T1000 (cell line): ENCODE measurements at places on chromosomes 6 and 20.

GRCh38 chr6:42520786-42521607, 42.8 kb upstream of the UBR2 start:
- DNase-seq = peak; percentile 40

- no peak for DNase-seq
These were observed 98.3 kb downstream of the RAMACL start for GRCh38 chr6:166488076-166488685.

GRCh38 chr20:45576995-45577394, 2.1 kb downstream of the WFDC8 start:
- no peak for DNase-seq

GRCh38 chr6:117555262-117555849, 47.0 kb downstream of the GOPC start:
- no peak for DNase-seq

DNA sequence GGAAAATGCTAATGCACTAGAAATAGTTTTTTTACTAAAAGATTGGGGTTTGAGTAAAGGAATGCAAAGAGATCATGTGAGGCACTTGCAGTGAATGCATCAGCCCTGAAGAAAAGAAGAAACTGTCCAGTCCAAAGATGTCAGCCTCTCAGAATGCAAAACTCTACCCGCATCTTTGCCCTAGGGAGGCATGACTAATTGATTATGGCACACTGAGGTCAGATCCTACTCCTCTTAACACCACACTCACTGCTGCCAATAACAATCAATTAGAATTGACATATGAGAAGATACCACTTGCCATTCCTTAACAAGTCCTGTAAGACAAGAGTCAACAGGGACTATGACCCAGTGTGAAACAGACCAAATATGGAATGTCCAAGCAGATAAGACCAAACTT, 262.3 kb upstream of the PLN start:
- no peak for DNase-seq

GRCh38 chr6:40196135-40196518, 261.9 kb upstream of the MOCS1 start:
- DNase-seq = no peak

DNA sequence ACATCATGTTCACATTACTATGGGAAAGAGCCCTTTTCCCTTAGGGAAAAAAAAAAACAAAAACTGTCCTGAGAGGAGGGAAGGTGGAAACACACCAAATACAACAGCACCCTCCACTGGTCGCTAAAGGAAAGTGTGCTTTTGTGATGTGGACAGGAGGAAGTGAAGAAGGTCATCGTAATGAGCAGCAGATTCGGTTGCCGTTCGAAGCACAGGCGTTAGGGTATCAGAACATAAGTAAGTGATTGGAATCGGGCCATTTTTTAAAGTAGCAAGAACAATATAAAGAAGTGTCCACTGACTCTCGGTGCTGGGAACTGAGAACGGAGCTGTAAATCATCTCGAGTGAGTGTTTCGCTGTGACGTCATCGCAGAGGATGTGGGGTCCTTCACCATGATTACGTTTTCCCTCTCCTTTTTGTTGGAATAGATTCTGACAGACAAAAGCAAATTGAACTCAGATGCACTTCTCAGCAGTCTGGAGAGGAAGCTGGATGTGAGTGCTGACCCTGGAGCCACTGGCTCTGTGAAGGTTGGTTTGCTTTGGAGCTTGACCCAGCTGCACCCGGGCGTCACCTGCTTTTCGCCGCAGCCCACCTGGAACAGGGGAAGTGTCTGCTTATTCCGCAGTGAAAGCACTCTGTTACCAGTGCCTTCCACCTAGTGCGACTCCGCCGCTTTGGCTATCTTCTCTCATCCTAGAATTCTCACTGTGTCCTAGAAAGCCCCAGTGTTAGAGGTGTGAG, 203.6 kb upstream of the GMDS start:
- no peak for DNase-seq

DNA sequence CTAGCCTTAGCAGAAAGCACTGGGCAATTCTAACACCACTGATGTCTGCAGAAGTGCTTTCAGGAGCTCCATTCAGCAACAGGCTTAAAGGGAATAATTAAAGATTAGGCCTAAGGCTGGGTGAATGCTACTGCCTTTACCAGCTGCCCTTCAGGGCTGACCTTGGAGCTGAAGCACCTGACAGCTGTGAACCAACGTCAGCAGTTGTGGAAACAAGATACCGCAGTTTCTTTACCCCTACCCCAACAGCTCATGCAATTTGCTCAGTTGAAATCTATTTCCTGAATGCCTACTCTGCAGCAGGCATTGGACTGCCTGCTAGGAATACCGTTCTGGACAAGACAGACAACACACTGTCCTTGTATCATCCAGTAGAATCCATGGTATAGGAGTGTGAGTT, 51.5 kb upstream of the ADTRP start:
- no peak for DNase-seq

DNA sequence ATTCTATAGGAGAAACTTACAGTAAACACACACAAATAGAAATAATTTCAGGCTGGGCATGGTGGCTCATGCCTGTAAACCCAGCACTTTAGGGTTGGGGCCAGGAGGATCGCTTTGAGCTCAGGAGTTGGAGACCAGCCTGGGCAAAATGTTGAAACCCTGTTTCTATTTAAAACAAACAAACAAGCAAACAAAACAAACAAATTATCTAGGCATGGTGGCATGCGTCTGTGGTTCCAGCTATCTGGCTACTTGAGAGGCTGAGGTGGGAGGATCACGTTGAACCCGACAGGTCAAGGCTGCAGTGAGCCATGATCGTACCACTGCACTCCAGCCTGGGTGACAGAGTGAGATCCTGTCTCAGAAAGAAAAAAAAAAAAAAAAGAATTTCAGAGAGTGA, 64.0 kb downstream of the NHLRC1 start:
- no peak for DNase-seq

DNA sequence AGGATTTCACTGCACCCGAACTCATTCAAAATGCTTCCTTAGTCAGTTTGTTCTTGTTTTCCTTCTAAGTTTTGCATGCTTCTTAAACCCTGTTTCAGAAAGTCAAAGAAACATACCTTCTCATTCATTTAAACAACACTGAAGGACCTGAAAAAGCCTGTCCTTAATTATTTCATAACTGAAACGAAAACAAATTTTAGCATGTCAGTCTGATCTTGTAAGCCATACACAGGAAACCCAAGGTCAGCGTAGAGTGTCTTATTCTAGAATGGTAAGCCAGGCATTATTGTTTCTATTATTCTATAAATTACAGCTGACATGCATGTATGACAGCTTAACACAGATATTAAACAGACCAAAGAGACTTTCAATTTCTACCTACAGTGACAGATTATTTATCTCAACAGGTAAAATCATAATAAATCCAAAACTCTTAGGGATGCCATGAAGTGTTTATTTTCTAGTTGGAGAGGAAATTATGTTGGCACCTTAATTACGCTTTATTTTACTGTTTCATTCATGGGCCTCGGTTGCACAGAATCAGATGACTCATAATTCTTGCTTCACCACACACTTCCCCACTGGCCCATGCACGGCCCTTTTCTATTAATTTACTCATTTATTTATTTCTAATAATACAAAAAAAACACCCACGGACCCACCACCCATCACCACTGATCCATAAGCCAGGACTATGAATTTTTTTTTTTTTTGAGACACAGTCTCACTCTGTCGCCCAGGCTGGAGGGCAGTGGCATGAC, 39.3 kb upstream of the DUSP22 start:
- no peak for DNase-seq

- DNase-seq = no peak
These were observed 147.9 kb downstream of the HAO1 start for GRCh38 chr20:7792150-7792869.

- DNase-seq = no peak
These were observed 25.3 kb downstream of the PPARD start for GRCh38 chr6:35367646-35368037.

- no peak for DNase-seq
These were observed 26.8 kb downstream of the BNIP5 start for GRCh38 chr6:36309900-36310299.

GRCh38 chr20:1830240-1830639, 65.0 kb upstream of the SIRPA start:
- peak; percentile 85 for DNase-seq

DNA sequence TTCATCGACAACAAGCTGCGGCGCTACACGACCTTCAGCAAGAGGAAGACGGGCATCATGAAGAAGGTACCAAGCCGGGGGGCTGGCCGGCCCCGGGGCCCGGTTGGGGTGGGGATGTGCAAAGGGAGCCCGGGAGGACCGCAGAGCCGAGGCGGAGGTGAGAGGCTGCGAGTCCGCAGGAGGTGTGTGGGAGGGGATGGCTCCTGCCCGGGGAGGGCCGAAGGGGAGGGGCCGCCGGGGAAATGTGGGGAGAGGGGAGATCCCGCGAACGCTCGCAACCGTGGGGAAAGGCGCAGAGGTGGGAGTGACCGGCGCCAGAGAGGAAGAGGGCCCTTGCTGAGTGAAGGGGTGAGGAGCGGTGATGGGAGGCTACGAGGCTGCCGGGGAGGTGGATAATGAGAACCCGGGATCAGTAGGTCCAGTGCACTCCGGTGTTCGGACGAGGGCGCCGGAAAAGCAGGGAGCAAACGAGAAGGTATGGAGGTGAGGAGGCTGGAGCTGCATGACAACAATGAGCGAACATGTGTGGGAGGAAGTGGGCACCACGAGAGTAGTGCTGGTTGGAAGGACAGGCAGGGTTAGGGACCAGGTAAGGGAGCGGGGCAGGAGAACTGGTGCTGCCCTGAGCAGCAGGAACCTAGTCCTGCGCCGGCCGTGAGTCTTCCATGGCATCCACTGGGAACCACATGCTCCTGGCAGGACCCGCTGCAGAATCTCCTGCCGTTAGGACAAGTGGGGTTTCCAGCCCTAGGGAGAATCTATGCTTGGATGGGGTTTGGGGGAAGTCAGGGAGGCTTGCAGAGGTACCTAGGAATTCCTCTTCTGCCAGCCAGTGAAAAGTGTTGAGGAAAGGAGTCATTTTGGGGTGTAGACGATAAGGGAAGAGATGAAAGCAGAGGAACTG, 1.3 kb downstream of the SRF start:
- no peak for DNase-seq

DNA sequence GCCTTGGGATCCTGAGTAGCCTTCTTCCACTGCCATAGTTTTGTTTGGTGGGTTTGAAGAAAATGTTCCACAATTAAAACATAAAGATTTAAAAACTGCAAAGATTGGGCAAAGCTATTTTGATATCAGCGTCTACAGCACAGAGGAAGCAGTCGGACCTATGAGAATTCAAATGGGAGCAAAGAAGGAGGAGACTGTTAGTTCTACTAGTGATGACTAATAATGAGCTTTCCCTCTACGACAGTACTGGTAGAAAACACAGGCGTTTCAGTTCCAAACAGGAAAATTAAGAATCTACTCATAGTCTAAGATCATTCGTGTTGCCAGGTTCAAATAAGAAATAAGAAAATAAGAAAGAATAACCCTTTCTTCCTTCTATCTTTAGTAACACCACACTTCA, 121.2 kb downstream of the INSM1 start:
- DNase-seq = no peak

- DNase-seq = no peak
These were observed 59.5 kb upstream of the GGTLC1 start for GRCh38 chr20:24048024-24048611.

GRCh38 chr6:158030380-158031300, 49.0 kb downstream of the SYNJ2 start:
- DNase-seq = peak; percentile 43

- DNase-seq = no peak
These were observed 526.7 kb upstream of the ADGRB3 start for GRCh38 chr6:68108233-68108835.

DNA sequence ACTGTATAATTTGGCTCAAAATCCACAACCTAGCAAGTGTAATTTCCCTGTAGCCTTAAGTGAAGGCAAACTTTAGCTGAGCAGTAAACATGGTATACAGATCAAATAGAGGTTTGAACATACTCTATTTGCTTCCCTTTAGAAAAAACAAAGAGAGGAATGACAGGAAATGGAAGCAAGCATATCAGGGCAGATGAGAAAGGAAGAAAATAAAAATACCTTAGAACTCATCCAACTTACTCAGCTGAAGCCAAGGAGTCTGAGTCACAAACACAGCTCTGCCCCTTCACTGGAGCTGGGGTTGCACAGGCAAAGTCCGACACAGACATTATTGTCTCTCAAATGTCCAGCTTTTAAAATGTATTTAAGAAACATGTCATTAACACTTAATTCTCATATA, 379.9 kb upstream of the IRAK1BP1 start:
- DNase-seq = no peak

DNA sequence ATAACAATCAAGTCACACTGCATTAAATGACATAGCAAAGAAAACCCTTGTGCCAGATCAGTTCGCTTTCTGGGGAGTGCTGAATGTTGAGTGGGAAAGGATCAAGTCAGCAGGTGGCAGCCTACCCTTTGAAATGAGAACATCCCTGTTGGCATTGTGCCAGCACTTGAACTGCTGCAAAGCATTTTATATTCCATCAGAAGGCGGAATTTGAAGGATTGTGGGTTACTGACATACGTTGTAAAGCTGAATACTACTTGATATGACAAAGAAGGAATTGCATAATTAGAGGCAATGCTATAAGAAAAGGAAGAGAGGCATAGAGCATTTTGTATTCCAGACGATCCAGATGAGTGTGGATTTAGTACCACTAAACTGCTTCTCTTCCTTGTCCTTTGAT, 26.5 kb downstream of the BCKDHB start:
- DNase-seq = peak; percentile 17

DNA sequence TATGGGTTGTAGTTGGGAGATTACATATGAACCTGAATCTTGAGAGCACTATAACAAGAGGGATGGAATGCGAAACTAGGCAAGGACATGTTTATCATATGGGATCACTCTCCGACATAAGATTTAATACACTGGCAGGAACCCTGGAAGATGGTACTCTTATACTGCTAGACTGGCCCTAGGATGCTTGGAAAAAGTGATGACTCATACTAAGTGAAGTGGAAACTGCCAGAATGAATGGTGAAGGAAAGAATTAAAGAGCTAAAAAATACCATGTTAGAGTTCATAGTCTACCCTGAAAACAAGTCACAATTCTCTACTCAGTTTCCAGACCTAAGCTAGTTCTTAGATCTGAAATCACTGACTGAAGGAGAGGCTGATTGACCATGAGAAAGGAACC, 45.5 kb upstream of the THEMIS start:
- DNase-seq = no peak

GRCh38 chr6:131175564-131175963, 40.3 kb downstream of the AKAP7 start:
- DNase-seq = peak; percentile 3

DNA sequence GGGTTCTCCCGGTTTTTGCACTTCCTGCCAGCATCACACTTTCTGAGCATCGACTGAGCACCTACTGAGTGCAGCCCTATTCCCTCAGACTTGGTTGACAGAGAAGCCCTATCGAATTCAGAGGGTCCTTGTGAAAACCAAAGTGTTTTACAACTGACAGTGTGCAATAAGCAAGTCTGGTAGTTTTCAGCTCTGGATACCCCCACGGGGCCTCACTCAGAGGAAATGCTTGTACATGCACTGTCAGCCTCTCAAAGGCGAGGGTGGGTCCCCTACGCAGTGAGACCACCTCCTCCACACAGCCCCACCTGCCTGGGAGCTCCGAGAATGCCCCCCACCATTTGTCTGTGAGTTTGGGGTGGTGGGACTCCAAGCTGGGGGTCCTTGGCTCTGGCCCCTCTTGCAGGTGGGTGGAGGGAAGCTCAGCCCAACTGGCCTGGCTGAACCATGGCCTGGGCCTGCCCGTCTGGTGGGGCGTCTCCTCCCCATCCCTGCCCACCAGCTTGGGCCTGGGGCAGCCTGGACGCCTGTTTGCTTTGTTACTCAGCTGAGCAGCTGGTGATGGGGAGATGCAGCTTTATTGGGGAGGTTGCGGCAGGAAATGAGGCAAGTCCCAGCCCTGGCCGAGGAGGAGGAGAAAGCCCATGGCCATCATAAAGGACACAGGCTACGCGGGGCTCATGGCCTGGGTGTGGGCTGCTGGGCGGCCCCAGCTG, 1.7 kb downstream of the SPDEF start:
- DNase-seq = no peak

GRCh38 chr20:9889270-9889981, 50.5 kb upstream of the PAK5 start:
- DNase-seq = no peak
